CD4-positive, alpha-beta T cell treated with Interleukin-4 for 1 hour (primary cell): ENCODE measurements at places on chromosomes 11 and 22.

DNA sequence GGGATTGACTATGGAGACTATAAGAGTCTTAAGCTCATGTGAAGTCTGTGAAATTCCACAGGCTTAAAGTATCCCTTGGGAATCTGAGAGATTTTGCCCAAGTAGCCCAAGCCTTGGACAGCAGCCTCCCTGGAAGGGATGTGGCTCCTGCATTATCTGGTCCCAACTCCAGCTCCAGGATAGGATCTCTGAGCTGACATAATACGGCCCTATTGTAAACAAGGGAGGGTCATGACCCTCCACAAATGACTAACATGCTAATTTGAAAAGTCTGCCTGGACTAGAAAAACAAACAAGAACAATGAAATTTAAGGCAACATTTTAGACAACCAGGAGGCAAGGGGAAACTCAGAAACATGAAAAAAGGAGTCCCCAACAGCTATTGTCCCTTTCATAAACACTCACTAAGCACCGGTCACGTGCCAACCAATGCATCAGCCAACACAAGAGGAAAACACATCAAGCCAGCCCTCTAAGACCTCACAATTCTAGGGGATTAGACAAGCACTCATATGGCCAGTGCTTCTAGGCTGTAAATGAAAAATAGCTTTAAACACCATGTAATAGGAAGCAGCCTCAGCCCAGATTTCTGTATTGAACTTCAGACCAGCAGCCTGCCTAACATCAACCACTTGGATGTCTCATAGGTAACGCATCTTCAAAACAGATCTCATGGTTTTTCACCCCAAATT lies 101.2 kb upstream of the TIMP3 start:
- no peak for DNase-seq

DNA sequence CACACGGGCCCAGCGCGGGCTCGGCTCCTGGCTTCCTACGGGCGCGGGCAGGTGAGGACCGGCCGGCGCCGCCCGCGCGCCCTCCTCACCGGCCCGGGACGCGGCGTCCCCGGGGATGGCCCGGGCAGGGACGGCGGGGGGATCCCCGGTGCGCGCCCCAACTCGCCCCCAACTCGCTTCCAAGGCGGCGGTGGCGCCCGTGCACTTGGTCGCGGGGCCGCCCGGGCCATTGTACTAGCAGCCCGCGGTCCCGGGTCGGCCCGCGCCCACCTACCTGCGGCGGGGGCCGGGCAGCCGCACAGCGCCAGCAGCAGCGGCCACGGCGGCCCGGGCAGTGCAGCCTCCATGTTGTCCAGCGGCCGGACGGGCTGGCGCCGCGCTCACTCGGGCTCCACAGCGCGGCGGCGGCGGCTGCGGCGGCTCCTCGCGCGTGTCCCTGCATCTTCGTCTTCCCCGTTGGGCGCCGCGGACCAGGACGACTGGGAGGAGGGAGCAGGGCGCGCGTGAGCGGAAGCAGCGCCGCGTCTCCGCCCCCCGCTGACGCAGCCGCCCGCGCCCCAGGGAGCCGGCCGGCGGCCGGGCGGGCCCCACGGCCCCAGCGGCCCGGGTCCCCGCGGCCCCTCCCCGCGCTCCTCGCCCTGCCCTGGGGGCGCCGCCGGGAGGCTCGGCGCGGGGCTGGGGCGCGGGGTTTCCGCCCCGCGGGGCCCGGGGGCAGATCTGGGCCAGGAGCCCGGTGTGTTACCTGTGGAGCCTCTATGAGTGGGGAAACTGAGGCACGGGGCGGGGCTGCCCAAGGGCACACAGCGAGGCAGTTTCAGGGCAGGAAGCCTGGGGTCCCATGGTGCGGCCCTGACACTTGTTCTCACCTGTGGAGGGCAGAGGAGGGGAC lies 159.3 kb upstream of the GRK3 start:
- DNase-seq = peak; percentile 68

DNA sequence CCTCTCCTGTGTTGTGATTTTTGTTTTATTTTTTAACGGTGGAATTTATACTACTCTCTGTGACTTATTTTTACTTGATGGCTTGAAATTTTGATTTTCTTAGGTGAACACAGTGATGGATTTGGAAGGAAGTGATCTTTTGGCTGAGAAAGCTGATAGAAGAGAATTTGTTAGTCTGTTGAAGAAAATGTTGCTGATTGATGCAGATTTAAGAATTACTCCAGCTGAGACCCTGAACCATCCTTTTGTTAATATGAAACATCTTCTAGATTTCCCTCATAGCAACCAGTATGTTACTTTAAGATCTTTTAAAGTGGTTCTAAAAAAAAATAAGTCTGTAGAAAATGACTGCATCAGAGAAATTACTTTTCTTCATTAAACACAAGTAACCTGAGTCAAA lies 82.1 kb downstream of the HIPK3 start:
- no peak for DNase-seq

GRCh38 chr11:97430877-97431276 lies 1041.1 kb downstream of the JRKL start:
- no peak for DNase-seq

DNA sequence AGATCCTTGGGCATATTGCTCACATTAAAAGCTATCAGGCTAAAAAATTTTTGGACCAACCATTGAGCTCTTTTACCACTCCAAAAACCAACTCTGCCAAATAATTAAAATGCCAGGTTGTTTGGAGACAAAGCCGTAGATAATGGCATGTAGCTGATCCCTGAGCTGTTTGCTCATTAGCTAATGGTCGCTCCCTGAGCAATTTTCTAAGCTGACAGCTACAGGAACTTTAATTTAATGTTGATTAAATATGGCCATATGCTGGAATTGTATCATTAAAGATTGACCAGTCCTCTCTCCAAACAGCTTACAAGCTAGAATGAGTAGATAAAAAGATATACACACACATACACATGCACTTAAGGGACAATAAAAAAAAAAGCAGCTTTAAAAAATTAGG lies 216.2 kb upstream of the ARHGAP20 start:
- no peak for DNase-seq

- DNase-seq = no peak
Measured at GRCh38 chr22:27660306-27660705, 141.2 kb downstream of the MN1 start.

- no peak for DNase-seq
Measured at GRCh38 chr22:37182101-37182948, 5.7 kb downstream of the C1QTNF6 start.

DNA sequence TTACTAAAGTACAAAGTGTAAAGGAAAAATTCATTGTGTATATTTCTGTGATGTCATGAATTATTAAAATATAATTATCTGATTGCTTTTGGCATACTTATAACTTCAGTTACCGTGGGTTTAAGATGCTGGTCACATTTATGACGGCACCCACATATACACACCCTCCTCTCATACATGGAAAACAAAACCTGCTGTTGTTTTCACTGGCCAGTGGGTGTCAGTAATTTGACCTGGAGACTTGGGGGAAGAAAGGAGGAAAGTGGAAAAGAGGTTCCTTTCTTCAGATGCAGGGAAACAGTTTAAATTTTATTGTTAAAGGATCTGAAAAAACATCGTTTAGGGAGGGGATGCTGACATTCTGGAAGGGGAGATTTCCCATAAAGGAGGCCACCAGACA lies 742 bp upstream of the BBOX1 start:
- no peak for DNase-seq

- peak; percentile 10 for DNase-seq
Measured at GRCh38 chr11:1059759-1060158, 14.9 kb upstream of the MUC2 start.

- peak; percentile 71 for DNase-seq
Measured at GRCh38 chr11:15800111-15800800, 556.1 kb downstream of the SOX6 start.

GRCh38 chr22:27134315-27134701 lies 476.9 kb downstream of the MIAT start:
- no peak for DNase-seq

- DNase-seq = peak; percentile 5
Measured at GRCh38 chr11:59866397-59866796, at the start of gene TCN1. Gene TCN1, minus strand, starts transcription at chr11:59866487. Its CDS starts 17 bp downstream, at chr11:59866470.

GRCh38 chr11:84686716-84687115 lies 940.4 kb downstream of the DLG2 start:
- no peak for DNase-seq

GRCh38 chr11:898540-899190 lies 11.9 kb downstream of the CHID1 start:
- no peak for DNase-seq

GRCh38 chr22:44355716-44356070 lies 42.9 kb upstream of the SHISAL1 start:
- DNase-seq = no peak

GRCh38 chr11:256952-257737 lies 20.4 kb downstream of the PSMD13 start:
- DNase-seq = no peak

DNA sequence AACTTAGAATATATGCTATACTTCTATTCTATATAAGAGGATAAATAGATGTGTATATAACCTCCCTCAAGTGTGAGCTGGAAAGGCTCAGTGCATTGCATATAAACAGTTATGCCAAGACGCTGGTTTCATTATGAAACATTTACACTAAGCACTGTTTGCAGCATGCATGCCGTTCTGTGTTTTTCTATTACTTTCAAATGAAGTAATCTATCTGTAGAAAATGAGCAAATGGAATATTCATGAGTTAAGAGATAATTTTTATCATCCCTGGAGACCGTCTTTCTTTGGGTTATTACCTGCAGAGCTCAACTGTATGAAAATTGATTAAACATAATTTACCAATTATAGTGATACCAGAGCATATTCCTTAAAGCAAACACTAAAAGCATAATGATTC lies 925.7 kb upstream of the CCDC90B start:
- no peak for DNase-seq

- no peak for DNase-seq
Measured at GRCh38 chr11:3835751-3836150, 5.0 kb downstream of the RHOG start.

- DNase-seq = no peak
Measured at GRCh38 chr11:112297248-112297866, 36.7 kb upstream of the PLET1 start.

GRCh38 chr11:75356613-75357012 lies 5.2 kb upstream of the ARRB1 start:
- no peak for DNase-seq

- DNase-seq = no peak
Measured at GRCh38 chr11:34337016-34337415, 20.8 kb downstream of the ABTB2 start.

- DNase-seq = no peak
Measured at GRCh38 chr22:43126501-43127165, 16.1 kb downstream of the BIK start.

DNA sequence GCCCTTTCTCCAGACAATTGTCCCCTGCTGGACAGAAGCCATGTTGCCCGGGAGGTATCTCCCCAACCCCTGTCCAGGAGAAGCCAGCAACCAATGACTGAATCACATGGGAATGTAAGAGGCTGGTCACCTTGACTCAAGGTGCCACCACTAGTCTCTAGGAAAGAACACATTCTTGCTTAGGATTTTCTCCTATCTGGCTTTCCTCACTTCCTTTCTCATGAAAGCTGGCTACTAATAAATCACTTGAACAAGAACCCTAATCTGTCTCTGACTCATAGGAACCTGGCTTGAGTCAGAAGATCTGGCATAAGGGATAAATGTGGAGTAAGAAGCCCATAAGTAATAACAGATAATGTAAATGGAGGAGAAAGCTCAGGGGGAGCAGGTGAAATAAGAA lies 101.4 kb upstream of the C11orf87 start:
- no peak for DNase-seq

DNA sequence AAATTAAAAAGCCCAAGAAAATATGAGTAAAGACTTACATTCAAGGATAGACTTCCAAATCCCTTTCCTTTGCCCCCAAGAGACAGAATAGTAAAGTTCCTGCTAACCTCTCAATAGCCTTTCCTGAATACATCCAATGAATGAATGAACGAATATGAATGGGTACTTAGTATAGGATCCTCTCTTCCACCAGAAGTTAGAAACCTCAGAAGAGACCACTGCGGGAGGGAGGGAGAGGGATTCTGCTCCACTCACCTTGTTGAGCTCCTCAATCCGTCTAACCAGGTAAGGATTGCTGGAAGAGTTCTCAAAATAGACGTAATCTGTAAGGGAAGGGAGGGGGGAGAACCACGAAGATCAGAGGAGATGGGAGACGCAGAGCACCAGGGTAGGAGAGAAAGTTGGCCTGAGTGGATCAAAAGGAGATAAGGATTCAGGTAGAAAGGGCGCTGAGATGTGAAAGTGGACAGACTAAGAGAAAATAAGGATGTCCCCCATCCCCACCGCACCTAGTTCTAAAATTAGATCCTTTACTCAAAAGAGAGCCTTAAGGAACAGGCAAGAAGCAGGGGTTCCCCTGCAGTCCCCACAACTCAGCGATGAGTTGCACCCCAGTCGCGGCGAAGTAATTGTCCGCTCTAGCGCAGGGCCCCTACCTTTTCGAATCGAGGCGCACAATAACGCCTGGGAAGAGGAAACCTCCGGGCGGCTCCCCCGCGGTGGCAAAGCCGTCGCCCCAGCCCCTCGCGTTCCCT lies 1.1 kb downstream of the MTA2 start:
- DNase-seq = no peak

DNA sequence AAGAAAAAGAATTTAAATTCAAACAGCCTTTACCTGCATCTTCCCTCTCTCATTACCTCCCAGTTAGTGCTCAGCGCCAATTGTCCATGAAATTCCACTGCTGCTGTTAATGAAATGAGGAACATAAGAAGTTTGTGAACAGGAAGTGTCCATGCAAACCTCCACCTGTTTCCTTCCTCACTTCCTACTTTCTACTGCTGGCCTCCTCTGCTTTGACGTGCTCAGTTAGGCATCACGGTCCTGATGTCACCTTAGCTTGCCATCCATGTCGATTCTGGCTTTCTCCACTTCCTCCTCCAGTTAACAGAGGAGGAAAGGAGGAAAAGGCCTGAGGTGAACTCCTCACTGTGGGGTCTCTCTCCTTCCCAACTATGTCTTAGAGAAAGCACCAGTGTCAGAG lies 26.9 kb upstream of the HTR3A start:
- DNase-seq = no peak

DNA sequence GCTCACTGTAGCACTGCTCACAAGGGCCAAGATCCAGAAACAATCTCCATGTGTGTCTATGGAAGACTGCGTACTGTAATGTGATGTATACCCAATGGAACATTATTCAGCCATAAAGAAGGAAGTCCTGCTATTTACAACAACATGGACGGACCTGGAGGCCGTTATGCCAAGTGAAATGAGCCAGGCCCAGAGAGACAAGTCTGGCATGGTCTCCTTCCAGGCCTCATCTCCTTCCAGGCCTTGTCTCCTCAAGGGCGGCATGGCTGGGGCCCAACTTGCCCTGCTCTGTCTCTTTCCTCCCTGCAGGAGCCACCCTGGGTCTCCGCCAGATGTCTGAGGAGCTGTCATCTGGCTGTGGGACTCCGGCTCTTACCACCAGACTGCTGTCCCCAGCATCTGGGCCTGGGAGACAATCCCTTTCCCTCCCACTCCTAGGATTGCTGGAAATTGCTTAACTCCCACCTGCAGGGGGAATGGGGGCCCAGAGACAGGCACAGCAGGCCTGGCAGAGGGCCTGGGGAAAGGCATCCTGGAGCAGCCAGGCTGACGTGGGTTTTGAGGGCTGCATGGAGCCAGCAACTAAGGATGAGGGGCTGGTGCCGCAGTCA lies 1326.6 kb downstream of the TBC1D22A start:
- DNase-seq = no peak
